Bone marrow (tissue), 2 donors: ENCODE measurements at places on chromosomes 7 and 10.

- no peak for DNase-seq
Observed at GRCh38 chr7:101453617-101454016, 90.9 kb downstream of the COL26A1 start.

GRCh38 chr10:24603333-24603732, 120.4 kb downstream of the ARHGAP21 start:
- no peak for DNase-seq

- no peak for DNase-seq
Observed at GRCh38 chr10:92995509-92995908, 65.1 kb upstream of the CYP26C1 start.

DNA sequence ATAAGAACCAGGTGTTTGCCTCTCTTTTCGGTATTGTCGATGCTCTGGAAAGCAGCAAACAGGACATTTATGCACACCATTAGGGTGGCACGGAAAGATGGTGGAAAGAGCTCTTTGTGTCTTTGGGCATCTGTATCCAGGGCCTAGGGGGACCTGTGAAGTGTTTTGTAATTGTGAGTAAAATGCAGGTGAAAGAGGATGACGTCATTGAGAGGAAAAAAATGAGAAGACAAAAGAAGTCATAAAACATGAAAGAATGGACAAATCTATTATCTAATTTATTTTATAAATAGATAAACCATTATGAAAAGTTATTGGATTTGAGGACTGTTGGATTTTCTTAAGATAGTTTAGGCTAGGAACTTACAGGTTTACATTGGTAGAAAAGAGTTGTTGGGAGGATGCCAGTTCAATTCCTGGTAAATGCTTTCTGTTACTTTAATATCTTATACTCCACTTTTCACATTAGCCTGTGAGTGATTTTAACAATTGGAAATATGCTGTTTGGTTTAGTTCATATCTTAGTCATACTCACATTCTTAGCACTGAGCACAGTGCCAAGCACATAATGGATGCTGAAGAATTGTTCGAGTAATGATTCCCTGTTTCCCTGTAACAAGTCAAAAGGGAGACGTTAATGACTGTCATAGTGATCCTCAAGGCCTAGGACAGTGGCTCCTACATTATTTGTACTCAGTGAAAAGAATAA, 62.6 kb downstream of the EXOC4 start:
- DNase-seq: no peak

DNA sequence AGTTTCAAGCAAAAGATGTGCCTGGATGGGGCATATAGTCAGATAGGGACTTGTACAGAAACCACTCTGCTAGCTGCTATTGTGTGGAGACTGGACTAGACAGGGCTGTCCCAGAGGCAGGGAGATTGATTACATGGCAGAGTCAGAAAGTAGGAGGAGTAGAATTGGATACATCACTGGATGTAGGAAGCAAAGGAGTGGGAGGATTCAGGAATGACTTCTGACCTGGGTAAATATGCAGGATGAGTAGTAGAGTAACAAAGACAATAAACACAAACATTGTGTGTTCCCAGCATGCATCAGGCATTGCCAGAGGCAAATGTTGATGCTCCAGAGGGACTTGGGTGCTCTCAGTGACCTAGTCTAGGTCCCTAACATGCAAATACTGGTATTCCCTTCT, 30.9 kb upstream of the MAT1A start:
- no peak for DNase-seq

DNA sequence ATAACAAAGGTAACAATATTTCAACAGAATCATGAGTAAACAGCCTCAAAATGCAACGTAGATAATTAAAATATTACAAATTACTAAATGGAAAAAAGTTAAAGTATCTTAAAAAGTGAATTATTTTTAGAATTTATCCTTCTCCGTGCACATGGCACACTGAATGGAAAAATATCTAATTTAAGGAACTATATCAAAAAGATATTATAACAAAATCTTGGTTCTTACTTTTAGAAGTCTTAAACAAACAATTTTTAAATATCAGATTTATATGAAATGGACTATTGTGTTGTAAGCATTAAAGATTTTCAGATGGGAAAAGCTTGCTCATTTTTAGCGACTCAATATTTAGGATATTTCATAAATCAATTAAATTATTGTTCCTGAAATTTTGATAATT, 72.0 kb downstream of the AGMO start:
- no peak for DNase-seq

DNA sequence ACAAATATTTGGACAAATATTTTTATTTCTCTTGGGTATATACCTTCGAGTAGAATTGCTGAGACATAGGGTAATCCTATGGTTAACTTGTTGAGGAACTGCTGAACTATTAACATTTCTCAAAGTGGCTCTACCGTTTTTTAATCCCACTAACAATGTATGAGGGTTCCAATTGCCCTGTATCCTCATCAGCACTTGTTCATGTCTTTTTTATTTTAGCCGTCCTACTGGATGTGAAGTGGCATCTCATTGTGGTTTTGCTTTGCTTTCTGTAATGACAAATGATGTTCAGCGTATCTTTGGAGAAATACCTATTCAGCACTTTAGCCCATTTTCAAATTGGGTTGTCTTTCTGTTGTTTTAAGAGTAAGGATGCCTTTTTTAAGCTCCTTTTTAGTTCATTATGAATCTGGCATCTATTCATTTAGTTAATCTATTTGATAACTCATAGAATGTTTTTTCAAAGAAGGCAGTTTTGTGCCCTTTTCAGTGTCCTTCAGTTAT, 40.0 kb downstream of the MCU start:
- no peak for DNase-seq

GRCh38 chr10:106032450-106033002, 1132.0 kb downstream of the SORCS1 start:
- no peak for DNase-seq

DNA sequence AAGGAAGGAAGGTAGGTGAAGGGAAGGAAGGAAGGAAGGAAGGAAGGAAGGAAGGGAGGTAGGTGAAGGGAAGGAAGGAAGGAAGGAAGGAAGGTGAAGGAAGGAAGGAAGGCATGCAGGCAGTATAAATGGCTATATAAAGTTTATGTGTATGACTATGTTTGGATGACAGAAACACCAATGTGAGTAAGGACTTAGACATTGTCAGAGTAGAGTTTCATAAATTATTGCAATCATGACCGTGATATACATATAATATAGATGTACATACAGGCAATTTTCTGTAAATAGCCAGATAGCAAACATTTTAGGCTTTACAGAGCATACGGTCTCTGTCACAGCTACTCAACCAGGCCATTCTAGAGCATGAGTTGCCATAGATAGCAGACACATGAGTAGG, 133.8 kb upstream of the AKR1E2 start:
- no peak for DNase-seq
